Activated T-helper 1 cell treated with anti-CD3 and anti-CD28 coated beads, Interleukin-12 subunit alpha, Interleukin-12 subunit beta, Interleukin-2, Interleukin-4 antibody, amounts not matched to agents 30 ng/mL and 10 ng/mL and 1 ng/mL, durations not matched to agents 14 hours and 24 hours and 36 hours (primary cell): ENCODE measurements at places on chromosomes 6 and 20.

DNA sequence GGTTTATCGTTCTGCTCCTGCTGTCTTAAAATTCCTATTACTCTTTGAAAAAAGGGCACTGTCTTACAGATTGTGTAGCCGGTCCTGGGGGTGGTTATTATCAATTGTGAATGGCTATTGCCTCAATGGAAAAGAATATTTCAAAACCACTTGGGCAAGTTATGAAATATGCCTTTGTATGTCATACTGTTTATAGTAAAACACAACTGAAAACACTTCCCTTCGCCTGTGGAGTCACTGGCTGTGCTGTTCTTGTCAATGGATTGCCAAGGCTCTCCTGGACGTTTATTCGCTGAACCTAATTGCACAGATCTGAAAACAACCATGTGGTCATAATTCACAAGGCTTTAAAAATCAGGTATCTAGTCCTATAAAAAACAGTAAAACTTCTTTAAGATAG is 47.8 kb upstream of the TAGAP start:
- DNase-seq, result no peak

GRCh38 chr6:40125680-40126394 is 191.6 kb upstream of the MOCS1 start:
- DNase-seq, result no peak

DNA sequence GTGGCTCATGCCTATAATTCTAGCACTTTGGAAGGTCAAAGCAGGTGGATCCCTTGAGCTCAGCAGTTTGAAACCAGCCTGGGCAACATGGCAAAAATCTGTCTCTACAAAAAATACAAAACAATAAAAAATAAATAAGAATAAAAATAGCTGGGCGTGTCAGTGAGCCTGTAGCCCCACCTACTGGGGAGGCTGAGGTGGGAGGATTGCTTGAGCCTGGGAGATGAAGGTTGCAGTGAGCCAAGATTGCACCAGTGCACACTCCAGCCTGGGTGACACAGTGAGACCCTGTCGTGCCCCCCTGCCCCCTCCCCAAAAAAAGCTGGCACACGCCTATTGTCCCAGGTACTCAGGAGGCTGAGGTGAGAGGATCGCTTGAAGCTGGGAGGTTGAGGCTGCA is 35.1 kb upstream of the SRPK1 start:
- DNase-seq, result no peak

DNA sequence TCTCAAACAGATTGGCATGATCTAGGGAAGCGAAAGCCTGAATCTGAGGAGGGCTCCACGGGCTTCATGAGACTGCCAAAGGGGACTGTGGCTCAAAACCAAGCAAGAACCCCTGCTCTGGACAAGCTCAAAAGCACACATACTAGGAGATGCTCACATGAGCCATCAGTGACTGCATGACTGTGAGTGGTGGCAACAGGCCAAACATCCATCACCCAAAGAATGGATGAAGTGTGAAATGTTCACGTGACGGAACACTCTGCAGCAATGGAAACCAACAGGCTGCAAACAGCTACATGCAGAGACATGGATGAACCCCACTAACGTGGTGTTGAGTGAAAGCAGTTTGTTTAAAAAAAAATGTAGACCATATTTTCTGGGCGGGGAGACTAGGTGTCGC is 136.3 kb downstream of the PREX1 start:
- no peak for DNase-seq

DNA sequence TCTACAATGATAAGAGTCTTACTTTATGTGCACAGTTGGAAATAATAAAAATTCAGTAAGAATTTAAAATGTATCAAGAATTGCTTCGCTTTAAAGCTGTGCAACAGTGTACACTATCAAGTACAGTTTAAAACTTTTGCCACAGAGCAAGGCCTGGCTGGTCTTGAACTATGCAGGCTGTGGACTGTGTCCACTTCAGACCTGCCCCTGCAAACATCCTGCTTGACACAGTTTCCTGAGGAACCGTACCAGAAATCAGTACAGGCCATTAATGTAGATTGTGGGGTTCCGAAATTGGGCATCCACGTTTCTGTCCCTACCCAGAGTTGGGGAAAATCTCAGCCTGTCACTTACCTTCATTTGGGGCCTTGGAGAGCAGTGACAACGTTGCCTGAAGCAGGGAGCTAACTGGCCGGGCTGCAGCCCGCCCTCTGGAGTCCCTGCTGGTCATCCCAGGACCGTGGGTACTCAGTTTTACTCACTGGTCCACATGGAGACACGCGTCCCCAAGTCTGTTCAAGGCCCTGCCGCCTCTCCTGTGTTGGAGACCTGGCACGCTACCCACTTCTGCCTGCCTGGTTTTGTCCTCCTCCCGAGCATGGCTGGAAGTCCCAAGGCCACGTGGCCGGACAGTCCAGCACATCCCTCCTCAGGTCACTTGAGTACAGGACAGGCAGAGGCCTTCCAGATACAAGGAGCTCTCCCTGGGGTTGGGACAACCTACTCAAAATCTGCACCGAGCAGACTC is 8.4 kb downstream of the NINL start:
- no peak for DNase-seq

DNA sequence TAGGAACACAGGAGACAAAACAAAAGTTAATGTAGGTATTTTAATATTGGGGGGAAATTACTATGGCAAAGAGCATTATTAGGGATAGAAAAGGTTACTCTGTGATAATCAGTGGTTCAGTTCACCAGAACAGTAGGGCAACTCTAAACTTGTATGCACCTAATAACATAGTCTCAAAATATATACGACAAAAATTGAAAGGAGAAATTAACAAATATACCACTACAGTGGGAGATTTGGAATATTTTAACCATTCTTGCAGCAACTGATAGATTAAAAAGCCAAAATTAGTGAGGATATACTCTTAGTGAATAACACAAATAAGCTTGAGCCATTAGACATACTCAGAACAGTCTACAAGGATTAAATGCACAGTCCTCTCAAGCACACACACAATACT is 11.0 kb downstream of the ARMC12 start:
- DNase-seq, result no peak
